SJCRH30 (cell line): ENCODE measurements at places on chromosomes 3 and 15.

DNA sequence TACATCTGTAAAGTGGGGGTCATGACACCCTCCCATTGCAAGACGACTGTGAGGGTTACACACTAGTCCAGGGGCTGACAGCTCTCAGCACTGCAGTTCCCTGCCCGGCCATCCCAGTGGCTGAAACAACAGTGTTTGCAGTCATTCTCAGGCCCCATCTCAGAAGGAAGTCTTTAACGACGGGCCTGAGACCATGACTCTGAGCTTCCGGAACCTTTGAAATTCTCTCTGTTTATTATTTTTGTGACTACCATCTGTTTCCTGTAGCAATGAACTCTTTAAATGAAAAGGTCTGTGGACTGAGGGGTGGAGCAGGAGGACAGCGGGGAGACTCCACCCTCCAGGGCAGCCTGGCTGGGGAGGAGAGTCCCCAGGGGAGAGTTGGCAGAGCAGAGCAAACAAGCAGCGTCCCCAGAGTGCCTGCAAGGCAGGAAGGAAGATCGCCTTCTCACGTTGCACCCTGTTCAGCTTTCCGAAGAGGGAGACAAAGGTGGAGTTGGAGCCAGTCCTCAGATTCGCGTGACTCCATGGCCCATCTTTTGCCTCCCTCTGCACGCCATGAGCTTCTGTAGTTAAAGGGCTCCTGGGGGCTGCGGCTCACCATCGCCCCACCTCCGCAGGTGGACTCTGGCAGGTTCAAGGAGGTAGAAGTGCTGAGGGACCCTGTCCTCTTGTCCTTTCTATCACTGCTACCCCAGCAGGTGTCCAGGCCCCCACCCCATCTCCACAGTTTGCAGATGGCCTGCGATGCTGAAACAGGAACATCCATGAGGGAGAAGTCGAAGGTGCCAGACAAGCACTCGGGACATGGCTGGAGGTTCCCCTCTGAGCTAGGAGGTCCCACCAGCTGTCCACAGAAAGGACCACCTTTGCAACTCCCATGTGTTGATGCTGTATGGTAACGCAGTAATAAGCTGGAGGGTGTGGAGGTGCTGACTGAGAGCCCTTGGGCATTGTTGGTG, 525.8 kb upstream of the PROK2 start:
- no peak overlapping the region for H3K4me3 ChIP-seq
- H3K27me3 ChIP-seq: no peaks in the 10 kb centered on the region
- DNase-seq: peak; percentile 61
- H3K36me3 ChIP-seq: no peaks in the 10 kb centered on the region

- H3K4me1 ChIP-seq: no peaks in the 10 kb centered on the region
- no peak for DNase-seq
- no peak overlapping the region for H3K27ac ChIP-seq
- no peaks in the 10 kb centered on the region for H3K27me3 ChIP-seq
These were observed 180.5 kb downstream of the FOXB1 start for GRCh38 chr15:60184579-60184978.

DNA sequence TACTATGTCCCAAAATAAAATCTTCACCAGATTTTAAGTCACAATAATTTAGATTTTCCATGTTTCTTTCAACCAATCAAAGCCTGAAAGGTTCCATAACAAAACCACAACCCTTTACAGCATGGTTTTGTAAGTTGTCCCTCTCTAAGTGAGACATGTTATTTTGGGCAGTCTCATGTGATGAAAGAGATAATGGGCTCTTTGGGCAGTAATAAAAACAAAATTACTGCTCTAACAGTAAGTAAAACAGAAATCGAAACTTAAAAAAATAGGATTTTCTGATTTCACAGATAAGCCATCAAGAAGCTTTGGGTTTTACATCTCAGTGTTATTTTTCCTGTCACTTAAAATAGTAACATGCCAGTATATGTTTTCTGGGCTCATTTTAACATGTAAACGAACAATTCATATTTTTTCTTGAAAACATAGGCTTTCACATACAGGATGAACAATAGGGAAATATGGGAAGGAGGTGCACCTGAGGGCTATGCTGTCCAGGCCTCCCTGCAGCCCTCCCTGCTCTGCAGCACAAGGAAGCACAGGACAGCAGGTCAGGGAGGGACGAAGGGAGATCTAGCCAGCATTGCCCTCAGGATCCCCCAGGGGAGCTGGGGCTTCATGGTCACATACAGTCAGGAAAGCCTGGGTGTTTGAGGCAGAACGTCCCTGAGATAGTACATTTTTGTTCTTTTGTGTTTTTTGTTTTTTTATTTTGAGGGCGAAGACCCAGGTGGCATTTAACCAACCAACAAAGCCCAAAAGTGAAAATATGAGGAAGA, 157.4 kb downstream of the SHOX2 start:
- H3K4me3 ChIP-seq: no peak overlapping the region
- no peak for DNase-seq
- H3K27ac ChIP-seq: no peak overlapping the region

- H3K4me3 ChIP-seq: no peak overlapping the region
- no peaks in the 10 kb centered on the region for H3K27me3 ChIP-seq
- H3K27ac ChIP-seq: no peak overlapping the region
- H3K4me1 ChIP-seq: no peaks in the 10 kb centered on the region
These were observed 46.0 kb downstream of the GALK2 start for GRCh38 chr15:49215768-49216739.

GRCh38 chr3:117567906-117568305, 858.3 kb downstream of the TUSC7 start:
- no peak for DNase-seq
- no peaks in the 10 kb centered on the region for H3K27me3 ChIP-seq
- peaks cover 4% of the 10 kb centered on the region; the same call in 1 of the 2 replicates for H3K4me1 ChIP-seq
- no peaks in the 10 kb centered on the region for H3K36me3 ChIP-seq
- H3K4me3 ChIP-seq: no peak overlapping the region

GRCh38 chr15:54131410-54131809, 153.2 kb downstream of the UNC13C start:
- DNase-seq: no peak
- H3K27me3 ChIP-seq: no peaks in the 10 kb centered on the region
- H3K4me1 ChIP-seq: no peaks in the 10 kb centered on the region
- no peak overlapping the region for H3K27ac ChIP-seq
- no peak overlapping the region for H3K4me3 ChIP-seq
- no peaks in the 10 kb centered on the region for H3K36me3 ChIP-seq

- H3K4me3 ChIP-seq: no peak overlapping the region
- no peaks in the 10 kb centered on the region for H3K36me3 ChIP-seq
- H3K27ac ChIP-seq: no peak overlapping the region
- peaks cover 3% of the 10 kb centered on the region; the same call in 1 of the 2 replicates for H3K27me3 ChIP-seq
These were observed 127.1 kb downstream of the SV2B start for GRCh38 chr15:91227117-91227516.

DNA sequence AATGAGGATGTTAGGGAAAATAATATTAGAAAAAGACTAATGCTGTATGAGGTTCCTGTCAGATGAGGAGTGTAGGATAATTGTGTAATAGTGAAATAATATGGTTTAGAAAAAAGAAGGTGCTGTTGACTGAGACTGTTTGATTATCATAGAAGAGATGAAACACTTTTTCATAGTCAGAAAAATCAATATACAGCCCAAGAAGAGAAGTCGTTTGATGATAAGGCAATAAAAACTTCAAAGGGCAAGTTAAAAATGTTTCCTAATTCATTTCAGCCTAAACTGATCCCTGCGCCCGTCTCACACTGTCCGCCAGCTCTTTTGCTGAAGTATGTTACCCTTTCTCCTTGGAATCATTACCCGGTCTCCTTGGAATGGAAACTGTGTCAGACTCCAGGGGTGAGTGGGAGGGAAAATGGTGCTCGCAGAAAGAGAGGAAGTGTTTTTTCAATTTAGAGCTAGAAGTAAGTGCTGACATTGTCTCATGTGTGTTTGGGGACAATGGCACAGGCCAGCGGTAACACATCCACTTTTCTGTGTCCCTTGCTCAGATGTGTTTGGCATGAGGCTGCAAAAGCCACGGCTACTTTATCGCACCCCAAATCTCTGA, 23.6 kb downstream of the DUT start:
- DNase-seq: no peak
- H3K27me3 ChIP-seq: no peaks in the 10 kb centered on the region

DNA sequence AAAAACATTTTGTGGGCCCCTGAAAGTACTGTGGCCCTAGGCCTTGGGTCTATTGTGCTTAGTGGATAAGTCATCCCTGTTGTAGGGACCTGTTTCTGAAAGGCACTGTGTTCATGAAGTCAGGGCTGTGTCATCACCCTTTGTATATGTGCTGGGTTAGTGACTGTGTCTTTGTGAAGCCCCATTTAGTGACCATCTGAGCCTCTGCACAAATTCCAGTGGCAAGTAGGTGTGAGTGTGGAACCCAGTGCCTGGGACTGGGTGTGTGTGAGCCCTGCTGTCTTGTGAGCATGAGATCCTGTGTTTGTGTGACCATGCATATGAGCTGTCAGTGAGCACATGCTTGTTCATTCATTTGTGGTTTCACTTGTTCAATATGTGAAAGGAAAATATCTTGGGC, 1.2 kb upstream of the HYAL1 start:
- H3K4me1 ChIP-seq: peaks cover 8% of the 10 kb centered on the region; the same call in 1 of the 2 replicates
- no peak overlapping the region for H3K27ac ChIP-seq
- no peaks in the 10 kb centered on the region for H3K36me3 ChIP-seq
- DNase-seq: no peak
- no peaks in the 10 kb centered on the region for H3K27me3 ChIP-seq
- H3K4me3 ChIP-seq: no peak overlapping the region

DNA sequence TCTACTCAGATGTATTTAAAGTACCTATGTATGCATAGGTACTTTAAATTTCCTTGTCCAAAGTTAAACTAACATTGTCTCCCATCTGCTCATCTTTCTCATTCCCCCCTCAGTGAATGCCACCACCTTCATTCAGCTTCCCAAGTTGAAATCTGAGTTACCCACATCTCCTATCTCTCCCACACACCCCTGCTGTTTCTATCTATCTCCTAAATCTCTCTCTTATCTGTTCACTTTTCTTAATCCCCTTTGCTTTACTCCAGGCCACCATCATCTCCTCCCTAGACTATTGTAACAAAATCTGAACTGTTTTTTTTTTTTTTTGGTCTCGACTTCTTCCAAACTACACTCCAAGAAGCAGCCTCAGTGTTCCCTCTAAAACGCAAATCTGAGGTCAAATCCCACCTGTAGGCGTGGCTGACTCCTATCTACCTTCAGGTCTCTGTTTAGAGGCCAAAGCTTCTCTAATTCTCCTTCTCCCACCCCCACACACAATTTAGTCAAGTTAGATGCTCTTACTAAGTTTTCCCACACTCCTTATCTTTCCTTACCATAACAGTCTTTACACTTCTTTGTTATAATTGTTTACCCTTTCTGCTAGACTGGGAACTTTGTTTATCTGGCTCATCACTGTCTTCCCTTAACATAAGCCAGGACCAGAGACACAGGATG, 3.5 kb upstream of the NEO1 start:
- H3K4me1 ChIP-seq: no peaks in the 10 kb centered on the region; the same call in 1 of the 2 replicates
- DNase-seq: no peak
- H3K27ac ChIP-seq: no peak overlapping the region
- H3K27me3 ChIP-seq: 0 out of 2 replicates have a peak, but pooled peaks cover 5% of the 10 kb centered on the region
- no peaks in the 10 kb centered on the region for H3K36me3 ChIP-seq
- H3K4me3 ChIP-seq: no peak overlapping the region

- no peak overlapping the region for H3K4me3 ChIP-seq
- no peaks in the 10 kb centered on the region; the same call in 1 of the 2 replicates for H3K36me3 ChIP-seq
- no peak for DNase-seq
- no peaks in the 10 kb centered on the region for H3K27me3 ChIP-seq
- no peak overlapping the region for H3K27ac ChIP-seq
These were observed 39.4 kb downstream of the KPNA1 start for GRCh38 chr3:122475316-122475715.

DNA sequence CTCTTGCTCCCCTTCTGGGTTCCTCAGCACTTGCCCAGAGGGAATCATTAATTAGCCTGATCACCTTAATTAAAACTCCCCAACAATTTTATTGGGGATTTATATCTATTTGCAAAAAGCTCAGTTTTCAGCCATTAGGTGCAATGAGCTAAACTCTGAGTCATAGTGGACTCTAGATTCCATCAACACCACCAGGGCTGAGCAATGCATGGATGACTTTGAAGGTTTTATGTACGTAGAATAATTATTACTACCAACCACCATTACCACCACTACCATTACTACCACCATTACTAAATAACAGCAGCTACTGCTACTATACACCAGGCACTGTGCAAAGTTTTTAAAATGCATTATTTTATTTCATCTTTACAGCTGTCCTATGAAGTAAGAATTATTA, 81.2 kb downstream of the ZNF621 start:
- no peak overlapping the region for H3K4me3 ChIP-seq
- H3K27ac ChIP-seq: no peak overlapping the region
- H3K36me3 ChIP-seq: no peaks in the 10 kb centered on the region
- no peak for DNase-seq

- no peak for DNase-seq
- no peaks in the 10 kb centered on the region for H3K27me3 ChIP-seq
- no peaks in the 10 kb centered on the region for H3K36me3 ChIP-seq
- no peak overlapping the region for H3K27ac ChIP-seq
- no peaks in the 10 kb centered on the region for H3K4me1 ChIP-seq
These were observed 972.2 kb downstream of the OTOL1 start for GRCh38 chr3:162468791-162469190.

DNA sequence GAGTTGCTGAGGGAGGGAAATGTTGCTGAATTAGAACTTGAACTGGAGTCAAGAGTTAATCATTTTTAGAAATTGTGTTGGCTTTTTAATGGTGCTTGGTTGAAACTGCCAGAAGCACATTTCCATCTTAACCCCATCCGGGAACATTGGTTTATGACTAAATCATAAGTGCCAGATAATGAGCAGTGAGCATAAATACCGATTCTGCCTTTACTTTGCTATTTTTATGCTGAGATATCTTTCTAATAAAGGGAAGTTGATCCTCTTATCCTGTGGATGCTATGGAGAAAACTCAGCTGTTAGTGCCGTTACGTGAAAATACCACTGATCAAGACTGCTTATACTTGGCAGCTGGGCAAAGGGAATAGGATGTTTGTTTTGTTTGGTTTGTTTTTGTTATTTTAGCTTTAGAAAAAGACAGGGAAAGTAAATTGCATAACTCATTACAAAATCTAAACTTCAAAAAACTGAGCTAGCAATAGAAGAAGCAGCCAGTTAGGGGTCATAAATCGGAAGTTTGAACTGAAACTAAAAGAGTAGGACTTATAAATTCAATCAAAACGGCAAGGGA, 813.1 kb downstream of the NAALADL2 start:
- peak overlapping the region; percentile 58 for H3K27ac ChIP-seq
- no peaks in the 10 kb centered on the region for H3K36me3 ChIP-seq
- peaks cover 9% of the 10 kb centered on the region; the same call in 1 of the 2 replicates for H3K4me1 ChIP-seq
- H3K4me3 ChIP-seq: peak overlapping the region; percentile 51
- no peaks in the 10 kb centered on the region for H3K27me3 ChIP-seq
- DNase-seq: peak; percentile 63

- peaks cover 69% of the 10 kb centered on the region for H3K4me1 ChIP-seq
- no peak overlapping the region for H3K4me3 ChIP-seq
- DNase-seq: no peak
- no peaks in the 10 kb centered on the region for H3K27me3 ChIP-seq
- peak overlapping the region; percentile 21 for H3K27ac ChIP-seq
These were observed 13.0 kb downstream of the TBC1D2B start for GRCh38 chr15:78064544-78064943.

GRCh38 chr3:45455040-45455439, 66.7 kb downstream of the LARS2 start:
- H3K27ac ChIP-seq: no peak overlapping the region
- no peak for DNase-seq
- peaks cover 9% of the 10 kb centered on the region for H3K36me3 ChIP-seq
- no peak overlapping the region for H3K4me3 ChIP-seq
- H3K4me1 ChIP-seq: no peaks in the 10 kb centered on the region
- no peaks in the 10 kb centered on the region for H3K27me3 ChIP-seq

GRCh38 chr3:45992821-45993221, 2.8 kb downstream of the FYCO1 start:
- no peak overlapping the region for H3K4me3 ChIP-seq
- no peak for DNase-seq

- H3K4me1 ChIP-seq: peaks cover 2% of the 10 kb centered on the region; the same call in 1 of the 2 replicates
- H3K27me3 ChIP-seq: no peaks in the 10 kb centered on the region; the same call in 1 of the 2 replicates
- no peaks in the 10 kb centered on the region for H3K36me3 ChIP-seq
- no peak for DNase-seq
These were observed 68.9 kb downstream of the TM2D3 start for GRCh38 chr15:101583284-101583683.
